ENCODE measurements at places on chromosomes 1 and 21.

GRCh38 chr1:201673093-201673492 is 134.2 kb downstream of the NAV1 start:
- no peak for DNase-seq

DNA sequence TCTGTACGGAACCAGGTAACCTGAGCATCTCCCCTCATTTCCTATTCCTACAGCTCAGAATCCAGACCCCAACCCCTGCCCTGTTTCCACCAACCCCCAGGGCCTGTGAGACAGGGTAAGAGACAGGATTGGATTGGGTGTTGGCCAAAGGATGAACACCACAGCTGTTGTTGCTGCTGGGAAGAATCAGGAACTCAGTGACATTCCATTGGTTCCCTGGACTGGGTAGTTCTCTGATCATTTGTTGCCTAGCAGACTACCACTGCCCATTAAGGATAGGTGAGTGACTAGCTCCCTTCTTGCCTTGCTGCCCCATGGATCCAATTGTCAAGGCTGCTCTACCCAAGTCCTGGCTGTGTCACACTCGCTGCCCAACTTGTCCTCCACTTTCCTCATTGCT is 10.0 kb downstream of the NCSTN start:
- no peak for DNase-seq

DNA sequence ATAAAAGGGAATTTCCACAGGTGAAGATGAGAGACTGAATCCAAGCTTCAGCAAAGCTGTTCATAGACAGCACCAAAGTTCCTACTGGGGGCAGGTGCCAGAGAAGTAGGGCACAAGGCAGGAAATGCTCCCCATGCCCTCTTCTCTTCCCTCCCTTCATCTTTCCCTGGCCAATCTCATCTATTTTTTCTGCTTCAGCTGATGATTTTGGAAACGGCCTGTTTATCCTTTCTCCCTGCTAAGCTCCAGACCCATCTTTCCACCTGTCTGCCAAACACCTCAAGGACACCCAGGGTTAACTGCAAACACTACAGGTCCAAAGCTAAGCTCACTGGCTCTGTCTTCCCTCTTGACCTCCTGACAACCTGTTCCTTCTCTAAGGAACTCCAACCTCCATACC is 18.1 kb downstream of the KCND3 start:
- DNase-seq, result no peak

- DNase-seq, result no peak
Observed at GRCh38 chr1:37692834-37693175, 489 bp downstream of the CDCA8 start.

DNA sequence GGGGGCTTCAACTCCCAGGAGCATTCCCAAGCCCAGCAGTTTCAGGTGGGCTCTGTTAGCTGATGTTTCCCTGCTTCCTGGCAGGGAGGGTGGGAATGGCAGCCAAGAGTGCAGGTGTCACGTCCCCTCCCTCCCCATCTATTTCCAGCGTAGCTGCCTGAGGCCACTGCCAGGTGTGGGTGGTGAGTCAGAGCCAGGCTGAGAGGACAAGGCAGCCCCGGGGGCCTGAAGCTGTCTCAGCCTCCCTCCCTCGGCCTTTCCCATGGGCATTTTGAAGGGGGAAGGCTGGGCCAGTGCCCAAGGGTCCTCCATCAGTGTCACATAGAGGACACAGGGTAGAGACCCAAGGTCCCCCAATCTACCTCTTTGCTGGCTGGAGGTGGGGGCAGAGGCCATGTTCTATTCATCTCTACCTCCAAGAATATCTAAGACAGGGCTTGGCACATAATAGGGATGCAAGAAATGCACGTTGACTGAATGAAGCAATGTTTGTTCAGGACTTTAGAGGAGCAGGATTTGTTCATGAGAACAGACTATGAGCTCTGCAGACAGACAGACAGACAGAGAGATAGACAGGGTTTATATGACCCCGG is 34.4 kb upstream of the ID3 start:
- no peak for DNase-seq

DNA sequence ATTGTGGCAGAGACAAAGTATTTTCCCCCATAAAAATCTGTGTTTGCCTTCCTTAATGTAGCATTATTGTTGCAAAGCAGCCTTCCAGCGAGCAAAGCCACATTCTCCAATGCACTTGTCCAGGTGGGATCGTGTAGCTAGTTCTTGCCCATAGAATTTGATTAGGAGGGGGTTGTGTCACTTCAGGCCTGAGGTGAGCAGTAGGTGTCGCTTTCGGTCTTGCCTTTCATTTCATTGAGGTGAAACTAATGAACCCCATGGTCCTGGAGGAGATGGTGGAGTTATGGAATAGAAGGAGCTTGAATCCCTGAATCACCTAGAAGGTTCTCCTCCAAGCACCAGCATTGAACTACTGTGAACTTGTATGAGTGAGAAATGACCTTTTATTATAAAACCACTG is 318.9 kb upstream of the PBX1 start:
- no peak for DNase-seq

DNA sequence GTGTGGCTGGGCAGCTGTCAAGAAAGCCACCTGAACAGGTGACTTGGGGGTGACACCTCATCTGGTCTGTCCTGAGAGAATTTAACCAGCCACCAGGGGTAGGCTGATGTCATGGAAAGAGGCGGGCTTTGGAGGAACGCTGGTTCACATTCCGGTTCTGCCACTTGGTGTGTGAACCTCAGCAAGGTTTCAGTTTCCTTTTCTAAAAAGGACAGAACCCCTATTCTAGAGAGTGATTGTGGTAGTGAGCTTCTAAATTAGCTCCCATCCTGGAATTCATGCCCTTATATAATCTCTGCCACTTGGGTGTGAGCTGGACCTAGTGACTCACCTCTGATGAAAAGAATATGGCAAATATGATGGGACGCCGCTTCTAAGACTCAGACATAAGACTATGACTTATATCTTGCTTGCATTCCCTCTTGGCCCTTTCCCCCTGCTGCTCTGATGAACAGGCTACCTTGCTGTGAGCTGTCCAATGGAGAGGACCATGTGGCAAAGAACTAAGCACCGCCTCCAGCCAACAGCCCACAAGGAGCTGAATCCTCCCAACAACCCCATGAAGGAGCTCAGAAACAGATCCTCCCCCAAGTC is 332.1 kb downstream of the RRAGC start:
- DNase-seq, result no peak

- no peak for DNase-seq
Observed at GRCh38 chr1:8578132-8578877, 239.1 kb downstream of the RERE start.

DNA sequence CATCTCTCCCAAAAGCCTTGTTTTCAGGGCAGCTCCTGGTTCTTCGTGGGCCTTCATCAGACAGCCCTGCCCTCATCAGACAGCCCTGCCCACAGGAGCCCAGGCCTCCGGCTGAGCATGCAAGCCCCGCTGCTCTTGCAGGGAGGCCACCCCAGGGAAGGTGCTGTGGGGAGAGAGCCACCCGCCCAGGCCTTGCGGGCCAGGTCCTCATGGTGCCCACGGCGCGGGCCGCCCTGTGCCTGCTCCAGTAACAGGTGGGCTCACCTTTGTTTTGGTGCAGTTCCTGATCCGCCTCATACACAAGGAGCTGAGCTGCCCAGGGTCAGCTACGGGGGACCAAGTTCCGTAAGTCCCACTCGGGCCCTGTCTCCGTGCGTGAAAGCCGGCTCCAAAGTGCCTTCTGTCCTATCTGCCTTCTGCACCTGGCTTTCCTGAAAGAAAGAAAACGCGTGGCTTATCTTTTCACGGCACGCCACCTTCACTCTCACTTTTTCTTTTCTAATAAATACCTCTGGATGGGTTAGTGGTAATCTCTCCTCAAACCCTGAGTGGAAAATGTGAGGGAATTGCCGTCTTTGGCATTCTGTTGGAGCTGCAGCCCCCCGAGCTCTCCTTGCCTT is 65.9 kb downstream of the SLC37A1 start:
- no peak for DNase-seq

GRCh38 chr21:40672602-40673001 is 174.4 kb downstream of the DSCAM start:
- no peak for DNase-seq

All from NCI-H2107 (cell line).